GM19239 (cell line): ENCODE measurements at places on chromosomes 2 and 18.

- DNase-seq, result no peak
These were observed 304.0 kb upstream of the MYT1L start for GRCh38 chr2:2635025-2635528.

GRCh38 chr18:35581898-35582641 lies 530 bp downstream of the GALNT1 start:
- no peak for DNase-seq

GRCh38 chr2:86263956-86264355 lies 64.7 kb downstream of the MRPL35 start:
- no peak for DNase-seq

- DNase-seq, result no peak
These were observed 105.3 kb upstream of the TTN start for GRCh38 chr2:178912416-178913048.

DNA sequence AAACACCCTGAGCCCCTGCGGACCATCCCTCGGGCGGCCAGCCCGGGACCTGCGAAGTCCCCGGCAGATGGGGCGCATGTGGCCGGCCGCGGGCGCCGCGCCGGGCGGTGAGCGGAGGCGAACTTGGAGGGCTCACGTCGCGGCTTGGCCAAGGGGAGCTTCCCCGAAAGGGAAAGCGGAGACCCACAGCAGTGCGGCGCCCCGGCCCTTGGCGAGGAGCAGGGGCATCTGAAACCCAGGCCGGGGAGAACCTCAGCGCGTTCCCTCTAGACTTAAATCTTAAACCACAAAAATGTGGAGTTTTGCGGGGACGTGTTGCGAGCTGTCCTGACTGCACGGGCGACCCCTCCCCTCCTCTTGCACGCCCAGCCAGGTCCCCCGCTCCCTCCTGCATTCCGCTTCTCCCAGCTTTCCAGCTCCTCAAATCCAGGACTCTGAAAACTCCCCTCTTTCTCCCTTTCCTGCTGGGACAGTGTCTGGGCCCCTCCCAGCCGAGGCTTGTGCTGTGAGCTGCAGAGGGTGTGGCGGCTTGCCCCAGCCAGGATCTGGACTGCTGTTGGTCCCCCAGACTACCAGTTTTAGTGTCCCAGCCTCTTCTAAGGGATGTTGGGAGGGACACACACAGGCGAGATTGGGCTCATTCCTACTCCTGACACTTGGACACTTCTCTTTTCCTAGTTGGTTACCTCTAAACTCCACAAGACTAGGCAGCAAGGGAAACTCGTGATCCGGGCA lies 1.3 kb downstream of the FMNL2 start:
- peak; percentile 17 for DNase-seq

DNA sequence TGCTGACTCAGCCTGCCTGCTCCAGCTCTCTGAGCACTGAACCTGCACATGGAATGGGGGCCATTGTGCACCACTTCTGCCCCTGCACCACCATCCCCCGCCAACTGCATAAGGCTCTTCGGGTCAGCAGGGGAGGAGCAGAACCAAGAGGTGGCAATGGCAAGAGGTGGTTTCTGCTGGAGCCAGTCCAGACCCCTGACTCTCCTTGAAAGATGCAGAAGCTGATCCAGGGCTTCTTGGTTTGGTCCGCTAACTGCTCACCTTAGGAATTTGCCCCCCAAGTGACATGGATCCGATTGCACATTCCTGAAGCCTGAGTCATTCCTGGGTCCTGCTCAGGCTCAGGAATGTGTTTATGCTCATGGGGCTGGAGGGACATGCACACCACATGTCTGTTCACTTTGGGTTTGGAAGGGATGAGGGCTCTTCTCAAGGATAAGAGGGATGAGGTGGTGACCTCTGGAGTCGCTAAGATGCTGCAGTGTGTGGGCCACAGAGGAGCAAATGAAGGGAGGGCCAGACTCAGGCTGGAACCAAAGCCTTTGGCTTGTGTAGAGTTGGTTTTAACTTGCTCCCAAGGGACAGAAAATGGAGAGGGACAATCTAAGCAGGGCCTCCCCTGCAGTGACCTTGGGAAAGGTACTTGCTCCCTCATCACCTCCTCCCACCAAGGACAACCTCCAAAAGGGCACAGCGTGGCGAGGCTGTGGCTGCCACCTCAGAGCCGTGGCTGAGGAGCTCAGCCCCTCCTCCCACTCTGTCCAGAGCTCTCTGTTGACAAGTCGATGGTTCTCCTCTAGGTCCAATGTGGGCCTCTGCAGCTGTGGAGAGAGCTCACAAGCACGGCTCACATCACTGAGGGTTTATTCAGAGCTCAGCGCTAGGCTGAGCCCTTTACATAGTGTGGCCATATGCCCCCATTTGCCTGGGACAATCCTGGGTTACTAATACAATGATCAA lies 66.2 kb downstream of the HS1BP3 start:
- no peak for DNase-seq

DNA sequence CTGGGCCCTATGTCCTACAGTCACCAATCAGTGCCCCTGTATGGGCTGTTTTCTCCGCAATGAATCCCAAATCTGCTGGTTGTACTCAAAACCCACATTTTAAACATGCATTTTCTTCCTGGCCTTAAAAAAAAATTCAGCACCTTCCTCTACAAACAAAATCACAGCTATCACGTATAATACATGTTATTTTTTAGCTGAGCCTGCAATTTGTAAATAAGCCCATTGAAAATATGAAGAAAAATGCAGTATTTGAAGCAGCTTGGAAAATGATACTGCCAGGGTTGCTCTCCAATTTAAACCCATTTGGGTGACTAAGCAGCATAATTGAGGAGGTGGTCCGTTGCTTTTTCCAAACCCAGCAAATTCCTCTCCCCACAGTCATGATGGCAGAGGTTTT lies 33.0 kb upstream of the GYPC start:
- no peak for DNase-seq

GRCh38 chr18:36432880-36433555 lies 135.5 kb downstream of the FHOD3 start:
- DNase-seq, result no peak

GRCh38 chr2:133498662-133499585 lies 69.3 kb downstream of the NCKAP5 start:
- no peak for DNase-seq
